ENCODE measurements at places on chromosomes 7 and 10.

- no peak for DNase-seq
Measured at GRCh38 chr10:107616031-107616430, 451.5 kb upstream of the SORCS1 start.

DNA sequence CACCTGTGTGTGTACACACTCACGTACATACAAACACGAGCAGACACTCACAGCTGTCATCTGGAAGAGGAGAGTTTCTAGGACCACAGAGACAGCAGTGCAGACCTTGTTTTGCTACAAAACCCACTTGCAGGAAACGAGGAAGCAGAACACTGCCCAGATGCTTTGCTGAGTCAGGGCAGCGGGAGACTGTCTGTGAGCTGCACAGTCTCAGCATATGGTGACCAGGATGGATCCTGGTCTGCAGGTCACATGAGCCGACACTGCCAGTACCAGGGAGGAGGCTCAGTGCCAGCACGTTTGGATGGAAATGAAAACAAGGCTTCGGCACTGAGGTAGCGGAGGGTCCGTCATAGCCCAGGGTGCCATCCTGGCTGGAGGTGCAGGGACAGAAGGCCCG lies 117.6 kb upstream of the DPP6 start:
- DNase-seq, result no peak

GRCh38 chr7:107594961-107595737 lies 15.1 kb downstream of the BCAP29 start:
- DNase-seq, result peak; percentile 83

DNA sequence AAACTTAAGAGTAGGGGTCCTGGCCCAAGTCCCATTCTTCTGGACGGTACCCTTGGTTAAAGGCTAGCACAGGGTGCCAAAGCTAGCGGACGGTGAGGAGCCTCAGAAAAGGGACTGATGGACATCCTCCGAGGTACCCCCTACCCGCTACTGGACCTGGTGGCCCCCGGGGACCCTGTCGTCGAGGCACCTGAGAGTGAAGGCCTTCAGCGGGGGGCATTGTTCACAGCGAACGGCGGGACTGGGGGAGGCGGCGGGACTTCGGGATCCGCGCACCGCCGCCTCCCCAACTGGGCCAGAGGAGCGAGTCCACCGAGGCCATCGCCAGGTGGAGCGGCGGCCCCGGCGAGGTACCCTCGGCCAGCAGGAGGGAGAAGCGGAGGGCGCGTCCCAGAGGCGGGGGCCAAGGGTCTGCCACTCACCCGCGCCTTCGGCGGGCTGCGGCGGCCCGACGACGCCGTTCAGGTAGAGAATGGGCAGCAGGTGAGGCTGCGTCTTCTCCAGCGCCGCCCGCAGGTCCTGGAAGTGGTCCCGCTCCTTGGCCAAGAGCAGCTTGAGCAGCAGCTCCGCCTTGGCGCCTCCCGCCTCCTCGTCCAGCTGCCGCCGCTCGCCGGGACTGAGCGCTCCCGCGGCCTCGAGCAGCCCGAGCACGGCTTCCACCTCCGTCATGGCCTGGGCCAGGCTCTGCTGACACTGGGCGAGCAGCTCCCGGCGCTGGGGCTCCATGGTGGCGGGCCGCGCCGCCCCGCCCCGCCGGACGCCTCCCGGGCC lies 575 bp downstream of the DLG5 start:
- DNase-seq, result peak; percentile 33

DNA sequence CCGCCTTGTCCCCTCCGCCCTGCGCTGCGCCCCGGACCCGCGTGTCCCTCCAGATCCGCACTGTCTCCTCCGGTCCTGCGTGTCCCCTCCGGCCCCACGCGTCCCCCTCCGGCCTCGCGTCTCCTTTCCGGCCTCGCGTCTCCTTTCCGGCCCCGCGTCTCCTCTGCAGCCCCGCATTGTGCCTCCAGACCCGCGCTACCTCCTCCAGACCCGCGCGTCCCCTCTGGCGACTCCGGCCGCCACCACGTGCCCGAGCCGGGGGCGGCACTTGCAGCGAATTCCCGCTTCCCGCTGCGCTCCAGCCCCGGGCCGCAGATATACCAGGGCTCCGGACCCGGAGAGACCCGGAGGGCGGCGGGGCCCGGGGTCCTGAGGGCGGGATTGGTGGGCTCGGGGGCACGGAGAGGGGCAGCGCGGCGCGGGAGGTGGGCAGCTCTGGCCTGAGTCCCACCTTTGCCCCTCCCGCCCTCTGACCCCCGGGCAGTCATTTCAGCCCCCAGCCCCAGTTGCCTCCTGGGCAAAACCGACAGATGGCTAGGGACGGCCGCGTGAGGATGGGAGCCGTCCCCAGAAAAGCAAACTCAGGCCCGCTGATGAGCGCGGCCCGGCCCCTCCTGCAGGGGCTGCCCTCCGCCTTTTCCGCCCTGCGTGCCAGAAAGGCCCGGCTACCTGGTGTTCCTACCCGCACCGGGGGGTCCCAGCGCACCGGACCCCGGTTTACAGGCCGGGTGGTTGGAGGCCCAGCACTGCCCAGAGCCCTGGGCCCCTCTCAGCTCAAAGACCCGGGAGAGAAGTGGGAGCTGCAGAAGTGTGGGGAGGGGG lies 56.5 kb downstream of the RBM17 start:
- no peak for DNase-seq

DNA sequence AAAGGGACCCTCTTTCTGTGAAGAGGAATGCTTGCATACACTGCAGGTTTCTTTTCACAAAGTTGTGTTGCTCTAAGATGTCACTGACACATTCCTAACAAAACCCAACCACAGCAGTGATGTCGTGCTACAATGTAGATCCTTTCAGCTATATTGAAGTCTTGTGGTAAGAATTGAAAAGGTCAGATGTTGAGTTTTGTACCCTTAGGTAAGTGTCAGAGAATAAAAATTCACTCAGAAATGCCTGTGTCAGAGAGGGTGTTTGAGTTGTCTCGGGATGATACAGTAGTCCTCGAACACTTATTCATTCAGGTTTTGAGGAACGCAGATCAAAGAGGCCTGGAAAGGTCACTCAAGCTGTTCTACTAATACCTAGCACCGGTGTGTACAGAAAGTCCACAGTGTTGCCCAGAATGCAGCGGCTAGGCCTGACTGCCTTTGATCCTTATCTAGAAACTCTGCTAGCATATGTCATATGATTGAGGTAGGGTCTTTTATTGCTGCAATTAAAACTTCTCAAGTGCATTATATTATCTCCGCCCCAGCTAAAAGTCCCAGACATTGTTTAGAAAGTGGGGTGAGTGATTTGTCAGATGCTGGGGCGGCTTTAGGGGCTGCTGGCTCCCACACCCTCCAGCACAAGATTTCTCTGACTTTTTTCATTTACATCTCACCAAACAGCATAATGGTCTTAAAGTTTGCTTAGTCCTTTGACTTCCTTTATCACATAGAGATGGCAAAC lies 26.0 kb downstream of the RNF32 start:
- no peak for DNase-seq

- no peak for DNase-seq
Measured at GRCh38 chr10:33798754-33799153, 464.3 kb upstream of the NRP1 start.

DNA sequence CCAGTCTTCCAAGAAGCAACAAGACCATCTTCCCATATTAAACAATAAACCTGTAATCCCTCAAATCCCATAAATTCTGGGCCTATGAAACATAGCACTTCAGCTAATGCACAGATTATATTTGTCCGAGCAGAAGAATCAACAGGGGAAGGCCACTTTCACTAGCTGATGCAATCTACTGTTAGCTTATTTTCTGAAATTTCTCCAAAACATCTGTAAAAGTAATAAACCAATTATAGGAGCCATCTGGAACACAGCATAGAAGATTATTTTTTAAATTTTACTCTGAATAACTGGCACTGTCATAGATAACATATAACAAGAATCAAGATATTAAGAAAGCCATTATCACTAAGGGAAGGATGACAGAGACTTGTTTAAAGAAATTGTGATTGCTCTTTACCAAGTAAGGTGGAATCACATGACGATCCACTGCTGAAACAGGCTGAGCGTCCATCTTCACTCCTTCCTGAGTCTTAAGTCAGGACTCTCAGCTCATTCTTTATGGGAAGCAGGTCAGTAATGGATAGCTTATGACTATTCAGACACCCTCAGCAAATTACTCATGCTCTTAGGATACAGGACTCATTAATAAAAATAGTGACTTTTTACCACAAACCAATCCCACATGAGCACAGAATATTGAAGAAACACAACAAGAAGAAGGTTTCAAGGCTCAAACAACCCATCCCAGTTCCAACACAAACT lies 719.5 kb downstream of the XPNPEP1 start:
- peak; percentile 82 for DNase-seq

- DNase-seq, result no peak
Measured at GRCh38 chr7:129327076-129327475, 102.2 kb downstream of the AHCYL2 start.

DNA sequence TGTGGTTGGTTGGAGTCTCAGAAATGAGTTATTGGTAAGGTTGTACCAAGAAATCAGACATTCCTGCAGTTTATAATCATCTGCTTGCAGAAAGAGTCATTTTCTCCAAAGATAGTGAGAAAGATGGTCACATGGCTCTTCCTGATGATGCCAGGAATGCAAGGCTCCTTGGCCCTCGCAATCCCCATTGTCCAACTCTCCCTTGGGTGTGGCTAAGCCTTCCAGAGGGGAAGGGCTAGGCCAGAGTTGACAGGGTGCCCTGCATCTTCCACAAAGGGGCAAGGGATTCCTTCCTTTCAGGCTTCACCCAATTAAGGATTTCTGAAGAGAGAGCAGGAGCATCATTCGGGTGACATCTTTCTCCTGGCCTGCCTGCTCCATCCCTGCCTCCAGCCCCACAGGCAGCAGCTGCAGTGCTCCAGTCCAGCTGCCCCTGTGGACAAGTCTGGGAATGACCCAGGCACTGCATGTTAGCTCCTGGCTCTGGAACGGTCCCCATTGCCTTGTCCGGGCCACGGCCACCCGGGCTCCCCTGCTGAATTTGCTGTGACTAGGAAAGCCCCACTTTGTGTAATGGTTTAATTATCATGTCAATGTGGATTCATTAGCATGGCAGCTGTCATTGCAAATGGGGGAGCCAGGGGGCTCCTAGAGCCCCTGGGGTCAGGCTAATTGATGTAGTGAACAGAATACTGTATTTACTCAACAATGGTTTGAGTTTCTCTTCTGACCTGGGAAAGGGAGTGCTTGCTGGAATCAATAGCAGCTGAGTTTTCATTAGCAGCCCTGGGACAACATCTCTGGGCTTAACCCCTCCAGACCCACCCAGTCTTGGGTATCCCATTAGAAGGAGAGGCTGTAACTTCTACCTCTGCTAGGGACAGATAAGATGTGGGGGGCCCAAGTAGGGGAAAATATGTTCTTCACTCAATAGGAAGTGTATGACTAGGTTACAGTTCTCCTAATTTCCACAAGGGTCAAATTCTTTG lies 112.6 kb upstream of the TBX20 start:
- DNase-seq, result no peak

- DNase-seq, result no peak
Measured at GRCh38 chr7:14690486-14690885, 212.1 kb downstream of the DGKB start.

GRCh38 chr10:92432596-92432995 lies 141.3 kb downstream of the IDE start:
- DNase-seq, result no peak

- DNase-seq, result no peak
Measured at GRCh38 chr7:27111751-27112277, 9.3 kb upstream of the HOXA2 start.

DNA sequence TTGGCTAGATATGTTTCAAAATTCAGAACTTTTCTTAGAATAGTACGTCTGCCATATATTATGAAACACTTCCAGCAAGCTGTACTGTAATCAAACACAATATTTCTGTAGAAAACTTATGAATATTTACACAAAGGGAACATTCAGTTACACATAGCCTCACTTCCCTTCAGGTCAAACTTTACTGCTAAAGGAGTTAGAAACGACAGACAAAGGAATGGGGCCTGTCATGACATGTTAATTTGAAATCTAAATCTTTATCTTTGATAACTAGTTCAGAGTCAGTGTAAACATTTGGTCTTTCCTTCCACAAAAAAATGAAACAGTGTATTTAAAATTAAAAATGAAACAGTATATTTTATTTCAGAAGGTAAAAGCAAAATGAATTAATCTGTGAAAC lies 1.0 kb upstream of the CROT start:
- DNase-seq, result no peak

- DNase-seq, result no peak
Measured at GRCh38 chr7:355568-355967, 65.6 kb downstream of the FOXL3 start.

DNA sequence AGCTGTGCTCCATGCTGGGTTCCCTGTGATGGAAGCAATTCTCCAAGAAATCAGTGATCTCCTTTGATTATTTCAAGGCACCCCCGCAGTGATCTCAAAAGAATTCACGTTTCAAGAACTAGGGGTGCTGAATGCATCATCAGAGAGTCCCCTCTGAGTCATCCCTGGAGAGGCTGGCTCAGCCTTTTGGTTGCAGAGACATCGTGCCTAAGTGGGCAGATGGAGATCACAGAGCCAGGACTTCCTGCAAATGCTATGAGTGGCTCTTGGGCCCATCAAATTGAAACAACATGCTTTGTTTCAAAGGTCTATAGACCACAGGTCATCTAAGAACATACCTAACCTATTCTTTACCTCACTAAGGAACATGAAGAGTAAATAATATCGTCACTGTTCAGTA lies 41.5 kb upstream of the PLEKHA1 start:
- DNase-seq, result no peak

GRCh38 chr10:113006656-113007342 lies 56.8 kb downstream of the TCF7L2 start:
- no peak for DNase-seq

DNA sequence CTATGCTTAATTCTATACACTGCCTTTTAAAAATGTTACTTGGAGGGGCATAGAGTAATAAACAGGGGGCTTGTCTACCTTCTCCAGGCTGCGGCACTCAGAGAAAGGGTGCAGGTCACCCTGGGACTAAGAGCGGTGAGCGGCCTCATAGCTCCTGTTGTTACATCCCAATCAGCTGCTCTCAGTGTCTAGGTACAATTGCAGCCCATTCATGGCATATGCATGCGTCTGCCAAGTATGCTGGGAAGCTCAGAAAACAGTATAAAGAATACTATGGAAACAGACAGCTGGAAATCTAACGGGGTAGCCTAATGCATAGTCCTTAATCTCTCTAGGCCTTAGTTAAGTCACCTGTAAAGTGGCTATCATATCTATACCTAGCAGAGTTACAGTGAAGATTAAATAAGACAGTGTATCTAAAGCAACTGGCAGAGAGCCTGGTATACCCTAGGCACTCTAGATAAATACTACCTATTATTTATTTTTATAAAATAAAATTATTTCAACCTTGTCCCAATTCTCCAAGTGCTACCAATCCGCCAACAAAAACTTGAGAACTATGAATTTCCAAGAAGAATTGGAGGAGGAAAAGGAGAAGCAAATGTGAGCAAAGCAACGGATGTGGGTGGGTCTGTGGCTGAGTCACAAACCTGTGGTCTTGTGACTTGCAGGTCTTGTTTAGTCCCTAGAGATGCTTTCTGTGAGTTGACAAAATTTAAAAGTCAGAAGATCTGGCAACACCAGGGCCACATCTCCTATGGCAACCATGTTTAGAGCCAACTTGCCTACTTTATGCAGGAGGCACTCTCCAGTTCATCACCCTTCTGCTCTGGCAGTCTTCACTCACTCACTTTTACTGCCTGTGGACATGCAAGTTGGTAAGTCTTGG lies 183.0 kb downstream of the RAPGEF5 start:
- no peak for DNase-seq

- peak; percentile 62 for DNase-seq
Measured at GRCh38 chr7:120857588-120858573, at the start of gene TSPAN12. Gene TSPAN12, minus strand, starts transcription at chr7:120858144. Its CDS starts 1,381 bp downstream, at chr7:120856763.

GRCh38 chr10:1191752-1192151 lies 135.6 kb downstream of the WDR37 start:
- no peak for DNase-seq

- DNase-seq, result peak; percentile 67
Measured at GRCh38 chr10:94199565-94199964, 163.2 kb downstream of the NOC3L start.

All from fibroblast of lung (primary cell).